ENCODE measurements at places on chromosomes 1 and 21.

- peaks cover 12% of the 10 kb centered on the region for H3K4me1 ChIP-seq
- H3K27me3 ChIP-seq: no peaks in the 10 kb centered on the region
- no peak overlapping the region for H3K4me3 ChIP-seq
These were observed 14.8 kb downstream of the PSEN2 start for GRCh38 chr1:226884966-226885820.

GRCh38 chr1:63829349-63830327 lies 55.8 kb downstream of the ROR1 start:
- H3K4me3 ChIP-seq: no peak overlapping the region
- H3K27ac ChIP-seq: no peak overlapping the region
- peaks cover 18% of the 10 kb centered on the region for H3K4me1 ChIP-seq
- DNase-seq: peak; percentile 13

DNA sequence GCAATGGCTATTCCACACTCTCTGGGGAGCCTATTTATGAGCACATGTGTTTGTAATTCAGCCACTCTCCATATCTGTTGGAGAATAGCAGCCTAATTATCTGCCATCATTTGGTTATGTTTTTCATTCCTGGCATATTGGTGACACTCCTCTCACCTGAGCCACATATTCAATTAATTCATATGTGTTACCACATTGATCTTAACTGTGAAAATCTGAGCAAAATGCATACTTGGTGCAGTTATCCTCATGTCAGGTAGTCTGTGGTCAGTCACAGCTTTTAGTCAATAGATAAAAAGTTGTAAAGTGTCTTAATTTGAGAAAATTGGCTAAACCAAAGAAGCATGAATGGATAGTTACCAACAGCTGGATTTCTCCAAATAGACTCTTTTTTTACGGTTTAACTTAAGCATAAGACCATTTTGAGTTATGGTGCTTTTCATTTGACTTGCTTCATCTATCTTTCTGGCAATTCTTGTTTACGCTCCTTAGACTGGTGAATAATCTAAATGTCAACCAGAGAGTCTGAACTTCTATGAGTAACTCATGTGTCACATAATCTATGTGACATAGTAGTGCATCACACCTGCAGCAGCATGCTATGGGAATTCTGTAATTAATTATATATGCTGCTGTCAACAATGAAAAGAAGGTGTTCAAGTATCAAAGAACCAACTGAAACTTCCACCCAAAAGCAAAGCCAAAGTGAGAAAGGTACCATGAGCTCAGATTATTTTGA lies 187.7 kb upstream of the SGIP1 start:
- peaks cover 25% of the 10 kb centered on the region for H3K4me1 ChIP-seq
- no peak overlapping the region for H3K4me3 ChIP-seq
- no peaks in the 10 kb centered on the region for H3K27me3 ChIP-seq
- DNase-seq: no peak
- H3K27ac ChIP-seq: no peak overlapping the region

DNA sequence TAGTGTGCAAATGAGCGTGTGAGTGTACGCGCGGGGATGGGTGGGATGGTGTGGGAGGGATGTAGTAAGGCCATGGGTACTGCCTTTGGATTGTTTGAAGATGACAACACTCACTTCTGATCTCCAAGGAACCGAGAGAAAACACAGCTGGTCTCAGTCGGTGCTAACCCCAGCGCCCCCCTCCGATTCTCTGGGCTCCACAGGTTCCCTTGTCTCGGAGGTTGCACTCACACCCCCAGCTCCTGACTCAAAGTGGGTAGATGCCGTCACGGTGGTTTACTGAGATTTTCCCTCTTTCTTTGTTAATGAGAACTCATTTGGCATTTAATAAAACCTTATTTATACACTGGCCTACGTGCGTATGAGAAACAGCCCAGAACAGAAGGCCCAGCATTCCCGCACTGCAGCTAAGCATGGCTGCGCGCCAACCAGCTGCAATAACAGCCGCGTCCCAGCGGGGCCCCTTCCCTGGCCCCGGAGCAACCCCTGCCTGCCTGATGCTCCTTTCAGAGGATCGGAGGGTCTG lies 25.8 kb downstream of the ABCA4 start:
- H3K36me3 ChIP-seq: no peaks in the 10 kb centered on the region
- peaks cover 6% of the 10 kb centered on the region for H3K4me1 ChIP-seq
- no peaks in the 10 kb centered on the region for H3K27me3 ChIP-seq
- DNase-seq: no peak
- no peak overlapping the region for H3K27ac ChIP-seq
- H3K4me3 ChIP-seq: no peak overlapping the region

DNA sequence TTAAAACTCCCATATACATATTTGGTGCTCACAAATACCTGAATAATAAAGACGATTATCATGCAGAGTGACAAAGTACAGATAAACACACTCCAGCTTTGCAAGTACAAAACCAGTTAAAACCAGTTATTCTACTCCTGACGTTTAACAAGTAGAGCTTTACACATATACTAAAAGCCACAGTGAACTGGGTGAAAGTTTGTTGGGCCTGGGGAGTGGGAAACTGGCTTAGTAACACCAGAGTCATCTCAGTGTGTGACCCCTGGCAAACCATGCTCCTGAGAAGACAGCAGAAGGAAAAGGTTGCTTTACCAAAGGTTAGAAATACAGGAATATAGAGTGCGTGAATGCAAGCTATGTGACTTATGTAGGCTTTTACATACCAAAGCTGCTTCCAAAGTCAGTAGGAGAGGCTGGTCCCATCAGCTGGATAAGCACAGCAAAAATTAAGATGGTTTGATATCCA lies 148.1 kb downstream of the NRIP1 start:
- no peaks in the 10 kb centered on the region for H3K27me3 ChIP-seq
- no peak overlapping the region for H3K4me3 ChIP-seq
- H3K36me3 ChIP-seq: no peaks in the 10 kb centered on the region
- DNase-seq: no peak
- no peak overlapping the region for H3K27ac ChIP-seq

DNA sequence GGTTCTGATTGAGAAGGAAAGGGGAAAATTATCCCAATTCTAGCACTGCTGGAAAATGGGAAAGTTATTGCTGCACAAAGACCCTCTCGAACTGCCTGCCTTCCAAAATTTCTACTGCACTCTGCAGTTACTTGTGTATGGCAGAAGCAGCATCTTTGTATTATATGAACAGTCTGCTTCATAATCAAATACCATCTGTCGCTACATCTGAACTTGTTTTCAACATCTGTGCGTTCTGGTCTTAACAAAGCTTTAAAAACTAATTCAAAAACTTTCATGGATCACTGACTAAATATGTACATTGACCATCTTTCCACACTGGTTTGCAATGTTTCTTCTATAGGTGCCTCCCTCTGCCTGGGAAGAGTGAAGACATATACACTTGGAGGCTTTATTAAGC lies 79.2 kb downstream of the PROX1 start:
- H3K27ac ChIP-seq: no peak overlapping the region
- peaks cover 100% of the 10 kb centered on the region for H3K27me3 ChIP-seq
- no peak overlapping the region for H3K4me3 ChIP-seq
- no peaks in the 10 kb centered on the region for H3K36me3 ChIP-seq
- no peak for DNase-seq

- peak; percentile 59 for DNase-seq
- no peaks in the 10 kb centered on the region for H3K27me3 ChIP-seq
- no peaks in the 10 kb centered on the region for H3K4me1 ChIP-seq
- peaks cover 6% of the 10 kb centered on the region for H3K36me3 ChIP-seq
- no peak overlapping the region for H3K27ac ChIP-seq
These were observed 20.1 kb downstream of the FAAP20 start for GRCh38 chr1:2174348-2175054.

DNA sequence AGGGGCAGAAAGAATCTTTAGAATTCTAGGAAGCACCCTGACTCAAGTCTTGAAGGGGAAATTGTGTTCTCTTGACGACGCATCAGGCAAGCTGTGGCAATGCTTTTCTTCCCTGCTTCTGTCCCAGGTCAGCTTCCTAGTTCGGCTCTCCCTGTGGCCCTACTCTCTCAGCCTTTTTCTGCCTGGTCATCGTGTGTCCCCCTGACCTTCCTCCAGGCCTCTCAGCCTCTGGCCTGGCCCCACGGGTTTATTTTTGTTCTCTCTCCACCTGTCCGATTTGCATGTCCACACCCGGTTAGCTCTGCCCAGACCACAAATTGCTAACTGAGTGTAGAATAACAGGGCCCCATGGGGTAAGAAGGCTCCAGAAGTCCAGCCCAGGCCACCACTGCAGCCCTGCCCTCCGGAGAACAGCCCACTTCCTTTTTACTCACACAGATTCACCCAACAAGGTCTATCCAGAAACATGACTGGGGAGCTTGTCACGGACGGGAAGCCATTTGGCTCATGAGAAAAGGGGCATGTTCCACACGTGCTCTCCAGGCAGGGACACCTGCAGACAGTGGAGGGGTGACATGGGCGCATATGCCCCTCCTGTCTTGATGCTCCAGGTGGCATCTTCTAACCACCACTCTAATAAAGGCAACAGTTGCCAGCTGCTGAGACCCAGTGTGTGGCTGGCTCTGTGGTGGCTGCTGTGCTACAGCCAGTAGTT lies 9.8 kb downstream of the KCNN3 start:
- H3K4me3 ChIP-seq: no peak overlapping the region
- peaks cover 22% of the 10 kb centered on the region for H3K27me3 ChIP-seq
- peak overlapping the region; percentile 13 for H3K27ac ChIP-seq
- H3K4me1 ChIP-seq: peaks cover 14% of the 10 kb centered on the region
- H3K36me3 ChIP-seq: no peaks in the 10 kb centered on the region

DNA sequence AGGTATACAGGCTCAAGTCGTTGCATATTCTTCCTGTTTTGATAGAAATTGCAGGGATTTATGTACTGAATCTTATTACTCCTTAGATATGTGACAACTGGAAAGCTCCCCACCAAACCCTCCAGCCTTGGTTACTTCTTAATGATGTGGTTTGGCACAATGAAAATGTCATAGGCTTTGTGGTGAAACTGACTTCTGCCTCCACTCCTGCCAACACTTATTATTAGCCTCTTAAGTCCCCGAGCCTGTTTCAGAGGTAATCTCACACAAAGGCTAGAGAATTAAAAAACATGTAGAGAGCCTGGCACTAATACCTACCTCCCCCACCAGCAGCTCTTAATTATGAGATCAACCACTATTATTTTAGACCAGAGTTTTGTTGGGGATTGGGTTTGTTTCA lies 4.2 kb downstream of the COX20 start:
- peak overlapping the region; percentile 68 for H3K27ac ChIP-seq
- no peak for DNase-seq
- no peak overlapping the region for H3K4me3 ChIP-seq

- H3K27ac ChIP-seq: no peak overlapping the region
- no peaks in the 10 kb centered on the region for H3K36me3 ChIP-seq
- H3K27me3 ChIP-seq: no peaks in the 10 kb centered on the region
- peak; percentile 54 for DNase-seq
- H3K4me1 ChIP-seq: peaks cover 5% of the 10 kb centered on the region
- H3K4me3 ChIP-seq: no peak overlapping the region
These were observed 97.3 kb downstream of the MAP3K21 start for GRCh38 chr1:233424779-233425178.

DNA sequence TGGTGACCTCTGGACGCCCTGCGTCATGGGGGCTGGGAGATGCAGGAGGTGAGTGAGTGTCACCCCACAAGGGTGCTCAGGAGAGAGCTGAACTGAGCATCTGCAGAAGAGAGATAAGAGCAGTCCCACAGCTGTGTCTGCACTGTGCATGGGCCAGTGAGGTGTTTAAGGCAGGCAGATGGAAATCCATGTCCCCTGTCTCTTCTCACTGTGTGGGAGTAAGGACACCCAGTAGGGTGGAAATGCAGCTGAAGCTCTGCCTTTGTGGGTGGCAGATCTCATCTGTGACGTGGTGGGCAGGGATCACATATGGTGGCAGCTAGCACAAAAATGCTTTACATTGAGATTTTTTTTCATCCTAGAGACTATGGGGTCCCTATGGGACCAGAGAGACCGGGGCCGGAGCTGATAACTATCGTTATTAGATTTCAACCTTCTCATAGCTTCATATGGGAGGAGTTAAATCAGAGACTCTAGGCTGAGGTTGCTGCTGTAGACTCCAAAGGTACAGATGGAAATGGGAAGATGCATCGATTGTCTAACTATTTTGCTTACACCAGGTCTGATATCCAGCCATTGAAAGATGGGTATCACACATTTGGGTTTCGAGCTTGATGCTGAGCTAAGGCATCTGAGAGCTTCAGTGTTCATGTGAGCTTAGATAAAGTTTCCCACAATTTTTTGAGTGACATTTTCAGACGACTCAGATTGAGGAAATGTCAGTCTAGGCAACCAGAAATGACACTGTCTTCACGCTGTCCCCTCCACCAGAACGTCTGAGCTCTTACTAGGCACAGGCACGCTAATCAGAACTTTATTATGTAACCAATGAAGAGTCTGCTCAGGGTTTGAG lies 65.3 kb upstream of the PSEN2 start:
- no peak overlapping the region for H3K27ac ChIP-seq
- no peak overlapping the region for H3K4me3 ChIP-seq
- no peaks in the 10 kb centered on the region for H3K27me3 ChIP-seq
- H3K4me1 ChIP-seq: no peaks in the 10 kb centered on the region
- no peak for DNase-seq
- no peaks in the 10 kb centered on the region for H3K36me3 ChIP-seq

DNA sequence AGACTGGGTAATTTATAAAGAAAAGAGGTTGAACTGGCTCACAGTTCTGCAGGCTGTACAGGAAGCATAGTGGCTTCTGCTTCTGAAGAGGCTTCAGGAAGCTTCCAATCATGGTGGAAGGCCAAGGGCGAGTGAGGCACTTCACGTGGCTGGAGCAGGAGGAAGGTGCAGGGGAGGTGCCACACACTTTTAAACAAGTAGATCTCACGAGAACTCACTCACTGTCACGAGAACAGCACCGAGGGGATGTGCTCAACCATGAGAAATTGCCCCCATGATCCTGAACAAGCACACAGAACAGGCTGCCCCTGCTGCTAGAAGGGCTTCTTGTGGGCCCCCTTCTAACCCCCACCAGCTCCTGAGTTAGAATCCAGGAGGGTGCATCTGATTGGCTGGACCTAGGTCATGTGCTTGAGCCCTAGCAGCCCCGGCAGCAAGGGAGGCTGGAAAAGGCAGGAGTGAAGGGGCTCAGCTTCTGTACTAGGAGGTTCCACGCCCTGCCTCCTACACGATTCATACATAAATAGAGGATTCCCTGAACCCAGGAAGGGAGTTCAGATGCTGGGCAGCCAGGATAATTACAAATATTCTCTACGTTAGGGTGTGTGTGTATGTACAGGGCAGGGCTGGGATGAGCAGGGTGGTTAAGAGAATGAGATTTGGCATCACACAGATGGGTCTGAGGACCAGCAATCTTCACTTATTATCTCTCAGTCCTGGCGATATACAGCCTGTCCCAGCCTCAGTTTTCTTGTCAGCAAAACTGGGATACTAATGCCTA lies 72.8 kb upstream of the ATP5PO start:
- peaks cover 6% of the 10 kb centered on the region for H3K4me1 ChIP-seq
- H3K36me3 ChIP-seq: peaks cover 4% of the 10 kb centered on the region
- peaks cover 11% of the 10 kb centered on the region for H3K27me3 ChIP-seq
- H3K4me3 ChIP-seq: no peak overlapping the region
- no peak overlapping the region for H3K27ac ChIP-seq

GRCh38 chr1:71510725-71511124 lies 429.9 kb upstream of the ZRANB2 start:
- H3K4me3 ChIP-seq: no peak overlapping the region
- H3K27ac ChIP-seq: peak overlapping the region; percentile 25
- H3K27me3 ChIP-seq: no peaks in the 10 kb centered on the region

Measured in MCF 10A (cell line).